ENCODE measurements at places on chromosomes 6 and 20.

- DNase-seq: peak; percentile 94
Measured at GRCh38 chr6:138987643-138988468, at the start of gene REPS1. Gene REPS1, minus strand, starts transcription at chr6:138988253. Its CDS starts 571 bp downstream, at chr6:138987682.

GRCh38 chr6:37814374-37814773 lies 5.2 kb upstream of the ZFAND3 start:
- DNase-seq: no peak

DNA sequence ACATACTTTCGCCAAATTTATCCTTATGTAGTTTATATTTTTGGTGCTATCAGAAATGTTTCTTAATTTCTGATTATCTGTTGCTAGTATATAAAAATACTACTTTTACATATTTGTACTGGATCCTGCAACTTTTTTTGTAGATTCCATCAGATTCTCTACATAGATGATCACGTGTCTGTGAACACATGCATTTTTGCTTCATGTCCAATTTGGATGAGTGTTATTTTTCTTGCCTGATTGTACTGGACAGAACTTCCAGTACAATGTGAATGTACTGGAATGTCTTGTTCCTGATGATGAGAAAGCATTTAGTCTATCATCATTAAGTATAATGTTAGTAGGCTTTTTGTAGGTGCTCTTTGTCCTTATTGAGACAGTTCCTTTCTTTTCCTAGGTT lies 25.0 kb upstream of the SSR1 start:
- no peak for DNase-seq

DNA sequence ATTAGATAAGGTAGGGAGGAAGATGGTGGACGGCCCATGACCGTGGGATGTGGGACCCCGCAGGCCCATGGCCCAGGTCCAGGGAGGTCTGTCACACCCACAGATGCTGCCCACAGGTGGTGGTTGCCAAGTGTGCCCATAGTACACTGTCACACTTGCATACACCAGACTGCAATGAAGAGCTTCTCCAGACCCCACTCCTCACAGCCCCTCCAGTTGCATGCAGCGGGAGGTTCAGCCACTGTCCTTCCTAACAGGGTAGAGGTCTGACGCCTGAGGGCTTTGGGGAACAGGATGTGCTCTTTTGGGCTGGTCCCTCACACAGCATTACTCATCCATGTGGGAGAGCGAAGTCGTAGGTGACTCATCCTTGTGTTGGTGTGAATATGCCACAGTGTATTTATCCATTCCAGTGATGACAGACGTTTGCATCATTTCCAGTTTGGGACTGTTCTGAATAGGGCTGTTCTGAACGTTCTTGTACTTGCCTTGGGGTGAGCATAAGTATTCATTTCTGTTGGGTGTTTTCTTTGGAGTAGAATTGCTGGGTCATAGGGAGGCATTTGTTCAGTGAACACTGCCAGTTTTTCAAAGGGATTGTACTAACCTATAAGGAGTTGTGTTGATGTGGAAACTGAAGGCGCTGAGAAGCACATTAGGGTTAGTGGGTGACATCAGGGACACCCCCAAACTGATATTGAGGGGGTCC lies 10.1 kb upstream of the PYGB start:
- DNase-seq: peak; percentile 82

DNA sequence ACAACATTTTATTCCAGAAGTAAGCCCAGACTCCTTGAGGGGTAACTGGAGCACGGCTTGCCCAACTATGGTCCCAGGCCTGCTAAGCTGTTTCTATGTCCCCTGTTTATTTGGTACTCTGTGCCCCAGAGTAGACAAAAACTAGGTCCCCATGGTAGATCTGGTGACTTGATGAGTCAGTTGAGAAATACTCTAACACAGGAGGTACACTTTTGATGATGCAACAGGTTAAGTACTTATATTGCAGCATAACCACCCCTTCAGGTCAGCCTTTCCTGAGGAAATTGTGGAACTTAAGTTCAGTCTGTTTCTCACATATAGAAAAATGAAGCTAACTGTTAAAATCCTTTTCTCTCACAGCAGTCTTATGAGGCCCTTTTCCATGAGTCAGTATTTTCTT lies 19.6 kb downstream of the TTPAL start:
- no peak for DNase-seq

DNA sequence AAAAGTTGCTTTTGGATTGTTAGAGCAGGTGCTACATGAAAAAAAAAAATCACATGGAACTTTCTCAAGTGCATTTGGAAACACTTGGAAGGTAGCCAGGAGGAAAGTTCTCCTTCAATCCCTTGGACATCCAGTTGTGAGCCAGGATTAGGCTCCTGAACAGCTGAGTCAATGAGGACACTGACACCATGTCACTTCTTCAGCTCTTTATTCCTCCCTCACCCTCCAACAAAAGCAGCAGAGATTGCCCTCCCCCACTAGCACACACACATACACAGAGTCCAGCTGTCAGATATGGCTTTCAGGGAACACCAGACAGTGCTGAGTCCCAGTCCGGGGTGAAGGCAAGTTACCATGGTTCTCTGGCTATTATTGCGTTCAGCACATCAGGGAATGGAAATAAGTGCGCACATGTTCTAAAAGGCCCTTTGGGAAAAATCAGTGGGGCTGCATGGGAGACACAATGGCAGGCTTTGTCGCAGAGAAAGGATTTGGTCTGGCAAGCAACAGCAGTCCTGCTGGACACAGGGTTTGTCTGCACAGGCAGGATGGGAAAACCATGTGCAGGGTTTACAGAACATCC lies 124.7 kb upstream of the MARCKS start:
- no peak for DNase-seq

GRCh38 chr6:119283979-119284545 lies 65.5 kb downstream of the MAN1A1 start:
- no peak for DNase-seq

DNA sequence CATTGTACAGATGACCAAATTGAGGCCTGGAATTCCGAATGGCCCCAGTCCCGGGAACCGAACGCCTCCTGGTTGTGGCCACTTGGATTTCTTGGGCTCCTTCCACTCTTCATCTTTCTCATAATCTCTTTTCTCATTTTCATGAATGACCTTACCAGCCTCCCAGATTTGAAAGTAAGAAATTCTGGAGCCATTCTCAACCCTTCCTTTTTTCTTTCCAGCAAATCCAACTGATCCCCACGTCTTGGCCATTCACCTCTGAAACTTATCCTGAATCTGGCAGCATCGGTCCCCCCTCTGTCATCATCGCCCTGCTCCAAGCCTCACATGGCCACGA lies 5.9 kb upstream of the SLC12A5 start:
- no peak for DNase-seq

- DNase-seq: no peak
Measured at GRCh38 chr6:35495258-35496035, 1.4 kb downstream of the TEAD3 start.

GRCh38 chr20:10225439-10226060 lies 6.9 kb downstream of the SNAP25 start:
- DNase-seq: no peak
